Suppressor macrophage treated with lipopolysaccharide for 1 hour (primary cell): ENCODE measurements at places on chromosomes 4 and X.

GRCh38 chrX:387729-388128, 1.0 kb upstream of the PPP2R3B start:
- no peak for DNase-seq

DNA sequence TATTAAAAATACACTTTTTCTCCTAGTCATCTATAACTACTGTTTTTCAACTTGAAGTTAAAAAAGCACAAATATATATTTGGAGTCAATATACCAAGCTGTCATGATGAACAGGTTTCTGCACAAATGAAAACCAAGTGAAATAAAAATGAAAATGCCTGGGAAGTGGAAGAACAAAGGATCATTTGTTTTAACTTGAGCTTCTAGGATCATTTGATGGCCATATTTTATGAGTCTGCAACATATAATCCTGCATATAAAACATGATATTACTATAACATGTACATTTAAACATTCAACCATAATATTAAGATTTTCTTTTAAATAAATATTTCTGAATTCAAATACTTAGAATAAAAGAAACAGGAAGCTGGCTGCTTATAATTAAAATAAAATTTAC, 8.5 kb upstream of the ARHGEF38 start:
- DNase-seq = no peak

- DNase-seq = no peak
Observed at GRCh38 chr4:26050671-26051070, 136.7 kb downstream of the SMIM20 start.

DNA sequence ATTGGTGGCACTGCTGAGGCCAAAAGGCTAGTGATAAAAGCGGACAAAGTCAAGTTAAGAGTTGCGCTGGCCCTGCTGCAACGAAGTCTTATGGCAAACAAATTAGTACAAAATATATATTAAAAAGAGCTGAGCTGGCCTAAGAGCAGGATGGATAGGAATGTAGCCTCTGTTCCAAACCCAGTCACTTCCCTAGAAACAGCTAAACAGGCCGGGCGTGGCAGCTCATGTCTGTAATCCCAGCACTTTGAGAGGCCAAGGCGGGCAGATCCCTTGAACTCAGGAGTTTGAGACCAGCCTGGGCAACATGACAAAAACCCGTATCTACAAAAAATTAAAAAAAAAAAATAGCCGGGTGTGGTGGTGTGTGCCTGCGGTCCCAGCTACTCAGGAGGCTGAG, 32.4 kb upstream of the UGDH start:
- DNase-seq = no peak

- DNase-seq = peak; percentile 93
Observed at GRCh38 chrX:23811108-23811651, 28.2 kb downstream of the SAT1 start.

DNA sequence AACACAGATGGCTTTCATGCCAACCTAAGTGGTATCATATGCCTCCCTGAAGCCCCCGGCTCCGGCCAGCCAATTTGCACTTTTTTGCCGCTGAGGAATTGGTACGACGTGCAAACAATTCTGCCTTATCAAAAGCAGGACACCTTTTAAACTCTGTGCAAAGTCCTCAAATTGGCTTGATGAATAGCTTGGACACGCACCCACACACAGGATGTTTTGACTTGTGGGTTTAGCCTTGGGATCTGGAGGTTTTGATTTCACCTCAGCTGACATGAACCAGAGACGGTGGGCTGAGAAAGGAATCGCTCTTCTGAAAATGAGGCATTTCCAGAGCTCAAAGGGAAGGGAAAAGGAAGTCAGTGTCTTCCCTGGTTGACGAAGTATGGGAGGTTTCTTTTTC, 110.8 kb upstream of the SHOX start:
- DNase-seq = no peak

DNA sequence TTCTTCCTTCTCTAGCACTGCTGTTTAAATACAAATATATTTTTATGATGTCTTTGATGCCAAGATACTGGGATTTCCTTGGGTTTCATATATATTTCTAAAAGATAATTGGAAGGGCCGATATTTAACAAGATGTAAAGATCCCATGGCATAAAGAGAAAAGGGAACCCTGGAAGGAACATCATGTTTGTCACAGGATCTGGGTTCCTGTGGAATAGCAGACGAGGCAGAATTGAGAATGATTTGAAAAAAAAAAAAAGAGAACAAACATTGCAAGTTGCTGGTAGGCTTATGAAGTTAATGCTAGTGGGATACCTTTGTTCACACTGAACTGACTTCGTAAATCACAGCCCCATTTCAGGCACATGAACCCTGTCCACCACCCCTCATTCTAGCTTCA, 33.6 kb downstream of the RASSF6 start:
- DNase-seq = no peak

GRCh38 chrX:107549504-107549903, 78.8 kb upstream of the PRPS1 start:
- no peak for DNase-seq

- peak; percentile 31 for DNase-seq
Observed at GRCh38 chr4:146059151-146059550, 116.4 kb upstream of the LSM6 start.

DNA sequence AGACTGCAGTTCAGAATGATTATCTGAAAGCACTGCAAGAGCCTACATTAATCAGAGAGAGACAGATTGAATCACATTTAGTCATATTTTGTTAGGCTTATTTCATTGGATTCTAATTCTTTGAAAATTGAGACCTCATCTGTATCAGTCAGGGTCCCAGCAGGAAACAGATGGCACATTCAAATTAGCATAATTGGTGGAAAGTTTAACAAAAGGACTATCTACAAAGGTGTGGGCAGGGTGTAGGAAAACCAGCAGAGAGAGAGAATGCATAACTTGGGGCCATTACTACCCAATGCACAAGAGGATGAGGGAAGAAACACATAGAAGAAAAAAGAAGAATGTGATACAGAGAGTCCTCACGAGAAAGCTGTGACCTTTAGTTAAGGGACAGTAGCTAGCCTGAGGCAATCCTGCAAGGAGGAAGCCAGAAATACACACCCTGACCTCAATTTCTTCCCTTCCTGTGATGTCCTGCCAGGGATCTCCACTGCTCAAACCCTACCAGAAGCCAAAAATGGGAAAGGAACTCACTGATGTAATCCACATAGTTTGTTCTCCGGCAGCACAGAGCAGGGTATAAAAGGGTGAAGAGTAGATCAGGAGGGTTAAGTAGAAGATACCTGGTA, 17.7 kb upstream of the XKRX start:
- DNase-seq = no peak

DNA sequence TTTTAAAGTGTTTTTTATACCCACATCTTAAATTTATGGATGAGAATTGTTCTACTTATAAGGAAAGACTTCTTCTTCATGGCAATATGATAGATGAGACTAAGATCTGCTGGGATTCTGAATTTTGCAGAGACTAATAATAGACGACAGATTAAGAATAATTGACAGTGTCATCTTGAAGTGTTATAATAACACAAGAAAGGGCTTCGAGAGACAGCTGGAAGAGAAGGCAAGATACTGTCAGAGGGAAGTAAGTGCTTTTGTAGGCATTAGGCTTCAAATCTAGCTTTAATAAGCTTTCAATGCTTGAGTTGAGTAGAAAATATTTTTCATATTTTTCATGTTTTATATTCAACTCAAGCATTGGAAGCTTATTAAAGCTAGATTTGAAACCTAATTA, 797.6 kb upstream of the PABPC4L start:
- DNase-seq = no peak
